Stimulated activated CD8-positive, alpha-beta memory T cell treated with anti-CD3 and anti-CD28 coated beads, Interleukin-4, amount 100 ng/mL, for 1 hour (primary cell): ENCODE measurements at places on chromosomes 4 and X.
A peak's percentile ranks its signal among the peaks of the same experiment; 100 is the strongest.

GRCh38 chrX:115018944-115019343 is 1.5 kb upstream of the IL13RA2 start:
- no peak for DNase-seq

- DNase-seq = no peak
Observed at GRCh38 chrX:46865281-46865680, 28.4 kb downstream of the RP2 start.

GRCh38 chr4:16437836-16438235 is 211.6 kb upstream of the TAPT1 start:
- DNase-seq = no peak

- no peak for DNase-seq
Observed at GRCh38 chrX:53265771-53266574, 15.4 kb downstream of the IQSEC2 start.

- DNase-seq = peak; percentile 50
Observed at GRCh38 chrX:40278340-40279090, 180.8 kb upstream of the BCOR start.

DNA sequence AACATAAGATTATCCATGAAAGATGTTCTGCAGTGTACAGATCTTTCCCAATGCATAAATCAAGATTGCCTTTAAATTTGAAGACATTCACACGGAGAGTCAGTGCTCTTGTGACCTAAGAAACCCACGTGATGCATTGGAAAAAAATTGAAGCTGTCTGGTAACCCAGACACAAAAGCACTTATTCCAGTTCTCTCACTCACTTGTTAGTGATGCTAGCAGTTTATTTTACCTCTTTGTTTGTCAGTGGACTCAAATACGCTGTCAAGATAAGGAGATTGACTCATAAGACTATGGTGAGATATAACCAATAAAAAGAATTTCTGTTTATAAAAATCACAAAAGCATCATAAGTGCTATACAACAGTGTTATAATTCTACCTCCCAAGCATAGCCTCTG is 245.8 kb upstream of the SMIM31 start:
- DNase-seq = no peak

GRCh38 chr4:102734591-102735385 is 26.0 kb downstream of the MANBA start:
- no peak for DNase-seq

GRCh38 chrX:47637546-47638195 is 7.9 kb upstream of the CFP start:
- no peak for DNase-seq

GRCh38 chr4:38762560-38762959 is 20.2 kb downstream of the TLR10 start:
- no peak for DNase-seq

- no peak for DNase-seq
Observed at GRCh38 chrX:50108264-50108663, 92.5 kb downstream of the AKAP4 start.

GRCh38 chr4:149047368-149047767 is 605.2 kb upstream of the NR3C2 start:
- DNase-seq = no peak

DNA sequence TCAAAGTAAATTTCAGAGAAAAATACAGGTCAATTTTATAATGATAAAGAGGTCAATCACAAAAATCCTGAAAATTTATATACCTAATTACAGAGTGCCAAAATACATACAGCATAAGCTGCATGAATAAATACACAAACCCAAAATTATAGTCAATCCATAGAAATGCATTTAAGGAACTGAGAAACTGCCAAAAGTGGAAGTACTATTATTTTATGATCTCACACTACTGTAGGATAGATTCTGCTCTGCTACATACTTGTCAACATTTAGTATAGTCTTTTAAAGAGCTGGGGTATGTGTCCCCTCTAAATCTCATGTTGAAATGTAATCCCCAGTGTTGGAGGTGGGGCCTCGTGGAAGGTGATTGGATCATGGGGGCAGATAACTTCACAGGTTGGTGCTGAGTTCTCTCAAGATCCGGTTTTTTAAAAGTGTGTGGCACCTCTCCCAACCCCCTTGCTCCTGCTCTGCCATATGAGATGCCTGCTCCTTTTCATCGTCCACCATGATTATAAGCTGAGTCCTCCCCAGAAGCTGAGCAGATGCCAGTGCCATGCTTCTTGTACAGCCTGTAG is 31.8 kb downstream of the CHIC2 start:
- no peak for DNase-seq

- no peak for DNase-seq
Observed at GRCh38 chrX:40331762-40332161, 234.0 kb upstream of the BCOR start.

DNA sequence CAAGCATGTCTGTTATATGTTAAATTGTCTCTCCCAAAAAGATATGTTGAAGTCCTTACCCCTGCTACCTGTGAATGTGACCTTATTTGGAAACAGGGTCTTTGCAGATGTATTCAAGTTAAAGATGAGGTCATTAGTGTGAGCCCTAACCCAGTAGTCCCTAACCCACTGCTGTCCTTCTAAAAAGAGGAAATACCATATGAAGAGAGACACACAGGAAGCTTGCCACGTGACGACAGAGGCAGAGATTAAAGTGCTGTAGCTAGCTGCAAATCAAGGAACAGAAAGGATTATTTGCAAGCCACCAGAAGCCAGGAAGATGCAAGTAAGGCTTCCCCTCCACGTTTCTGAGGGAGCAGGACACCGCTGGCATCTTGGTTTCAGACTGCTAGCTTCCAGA is 150.1 kb downstream of the HNRNPD start:
- DNase-seq = no peak

- no peak for DNase-seq
Observed at GRCh38 chrX:119655125-119655524, 37.8 kb downstream of the SEPTIN6 start.

DNA sequence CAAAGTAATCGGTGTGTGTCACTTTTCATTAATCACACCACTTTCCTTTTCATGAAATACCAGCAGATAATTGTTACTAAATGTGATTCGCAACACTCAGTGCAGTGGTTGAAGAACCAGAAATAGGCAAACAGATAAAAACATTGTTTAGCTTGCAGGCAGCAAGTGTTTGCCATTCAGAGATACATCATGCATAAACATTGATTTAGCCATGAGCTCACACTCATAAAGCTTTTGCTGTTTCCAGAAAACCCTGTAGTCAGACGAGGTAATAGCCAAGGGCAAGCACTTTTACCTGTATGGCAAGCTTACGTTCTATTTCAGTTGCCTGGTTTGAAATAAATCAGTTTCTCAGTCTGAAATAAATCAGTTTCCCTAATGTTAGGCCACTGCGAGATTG is 542.0 kb upstream of the TENM3 start:
- no peak for DNase-seq

DNA sequence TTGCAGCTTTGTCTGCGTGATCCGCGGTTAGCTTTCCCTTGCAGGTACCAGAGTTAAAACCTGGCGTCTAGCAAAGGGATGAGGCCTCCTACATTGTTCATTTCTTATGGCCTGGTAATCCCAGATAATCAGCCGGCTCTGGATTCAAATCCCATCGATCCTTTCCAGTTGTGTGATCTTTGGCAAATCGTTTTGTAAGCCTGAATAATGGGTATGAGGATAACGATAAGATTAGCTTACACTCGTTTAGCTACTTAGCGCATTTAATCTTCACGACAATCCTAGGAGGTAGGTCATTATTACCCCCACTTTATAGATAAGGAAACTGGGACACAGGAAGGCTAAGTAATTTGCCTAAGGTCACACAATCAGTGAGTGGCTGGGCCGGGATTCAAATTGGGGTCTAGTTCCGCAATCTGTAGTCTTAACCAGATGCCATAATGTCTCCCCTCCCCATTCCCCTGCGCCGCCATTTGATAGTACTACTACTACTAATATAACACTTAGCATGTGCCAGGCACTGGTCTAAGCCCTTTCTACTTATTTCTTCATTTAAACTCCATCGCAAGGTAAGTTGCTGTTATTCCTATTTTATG is 1.7 kb upstream of the UBA1 start:
- DNase-seq = no peak

DNA sequence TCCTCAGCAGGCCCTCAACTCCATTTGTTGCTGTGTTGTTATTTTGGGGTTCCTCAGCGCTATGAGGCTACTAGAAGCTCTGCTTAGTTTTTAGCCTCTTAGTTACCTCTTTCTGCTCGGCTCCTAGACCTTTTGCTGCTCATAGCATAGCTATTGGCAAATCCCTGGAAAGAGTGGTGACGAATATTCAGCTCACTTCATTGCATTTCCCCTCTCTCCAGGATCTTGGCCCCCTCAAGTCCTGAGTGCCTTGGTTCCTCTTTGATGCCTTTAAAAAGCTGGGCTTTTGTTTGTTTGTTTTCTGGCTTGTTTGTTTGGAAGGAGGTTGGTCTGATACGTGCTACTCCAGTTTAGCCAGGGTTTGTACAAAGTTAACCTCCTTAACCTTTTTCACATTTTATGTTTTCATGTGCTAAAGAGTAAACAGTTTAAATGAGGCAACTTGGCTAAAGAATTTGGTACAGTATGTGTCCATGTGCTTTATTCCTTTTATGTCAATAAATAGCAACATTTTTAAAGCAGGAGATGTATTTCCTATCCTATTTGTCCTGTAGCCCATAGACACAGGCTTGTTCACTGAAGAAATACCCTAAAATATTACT is 31.5 kb downstream of the SMAD1 start:
- DNase-seq = no peak

DNA sequence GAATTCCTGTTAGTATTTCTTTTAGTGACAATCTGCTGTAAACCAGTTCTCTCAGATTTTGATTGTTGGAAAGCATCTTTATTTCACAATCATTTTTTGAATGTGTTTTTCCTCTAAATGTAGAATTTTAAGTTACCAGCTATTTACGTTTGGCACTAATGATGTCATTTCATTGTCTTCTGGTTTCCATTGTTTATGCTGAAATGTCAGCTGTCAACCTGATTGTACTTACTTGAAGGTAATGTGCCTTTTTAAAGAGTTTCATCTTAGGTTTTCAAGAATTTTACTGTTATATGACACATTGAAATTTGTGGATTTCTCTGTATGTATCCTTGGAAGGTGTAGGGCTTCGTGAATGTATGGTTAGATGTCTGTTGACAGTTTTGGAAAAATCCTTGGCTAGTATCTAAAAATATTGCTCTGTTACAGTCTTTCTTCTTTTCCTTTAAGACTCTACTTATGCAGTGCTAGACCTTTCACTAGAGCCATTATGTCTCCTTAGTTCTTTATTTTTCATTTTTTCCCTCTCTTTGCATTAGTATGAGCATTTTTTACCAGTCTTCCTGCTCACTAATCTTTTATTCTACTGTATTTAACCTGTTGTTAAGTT is 30.4 kb downstream of the SMAD1 start:
- DNase-seq = no peak

DNA sequence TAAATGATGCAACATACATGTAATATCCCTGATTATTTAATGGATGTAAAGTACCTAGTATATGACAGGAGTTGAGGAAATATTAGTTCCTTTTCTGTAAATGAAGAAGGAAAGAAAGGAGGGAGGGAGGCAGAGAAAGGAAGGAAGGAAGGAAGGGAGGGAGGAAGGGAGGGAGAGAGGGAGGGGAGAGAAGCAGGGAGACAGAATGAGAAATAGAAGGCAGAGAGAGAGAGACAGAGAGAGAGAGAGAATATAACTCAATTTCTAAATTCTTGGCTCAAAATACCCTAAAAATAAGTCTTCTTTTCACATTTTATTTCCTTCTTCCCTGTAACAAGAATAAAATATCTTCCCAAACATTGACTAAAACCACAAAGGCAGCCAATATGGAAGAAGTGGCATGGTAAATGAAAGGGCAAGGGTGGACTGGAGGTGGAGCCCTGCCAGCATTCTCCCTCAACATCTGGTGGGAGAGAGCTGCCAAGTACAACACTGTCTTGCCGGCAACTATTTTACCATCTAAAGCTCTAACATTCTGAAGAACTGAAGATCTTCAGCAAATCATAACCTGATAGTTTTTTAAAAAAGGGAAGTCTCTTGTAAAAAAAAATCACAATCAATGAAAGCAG is 245.1 kb downstream of the PPP3CA start:
- no peak for DNase-seq

DNA sequence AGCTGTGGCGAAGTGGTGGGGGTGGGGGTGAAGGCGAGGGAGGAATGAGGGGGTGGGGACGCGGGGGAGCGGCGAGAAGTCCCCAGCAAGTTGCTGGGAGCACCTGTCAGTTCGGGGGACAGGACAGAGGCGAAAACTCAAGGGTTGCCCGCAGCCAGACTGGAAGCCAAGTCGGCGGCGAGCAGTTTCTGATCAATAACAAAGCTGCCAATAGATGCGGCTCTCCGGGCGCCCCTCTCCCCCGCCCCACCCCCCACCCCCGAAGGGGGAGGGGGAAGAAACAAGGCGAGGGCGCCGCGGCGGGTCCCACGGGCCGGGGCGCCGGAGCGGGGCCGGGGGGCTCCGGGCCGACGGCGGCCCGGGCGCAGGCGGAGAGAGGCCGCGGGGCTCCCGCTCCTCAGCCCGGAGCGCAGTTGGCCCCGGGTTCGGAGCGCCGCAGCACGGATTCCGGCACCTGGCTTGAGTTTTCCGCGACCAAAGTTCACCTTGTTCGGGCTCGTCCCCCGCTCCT is 379 bp downstream of the PDGFC start:
- DNase-seq = no peak

DNA sequence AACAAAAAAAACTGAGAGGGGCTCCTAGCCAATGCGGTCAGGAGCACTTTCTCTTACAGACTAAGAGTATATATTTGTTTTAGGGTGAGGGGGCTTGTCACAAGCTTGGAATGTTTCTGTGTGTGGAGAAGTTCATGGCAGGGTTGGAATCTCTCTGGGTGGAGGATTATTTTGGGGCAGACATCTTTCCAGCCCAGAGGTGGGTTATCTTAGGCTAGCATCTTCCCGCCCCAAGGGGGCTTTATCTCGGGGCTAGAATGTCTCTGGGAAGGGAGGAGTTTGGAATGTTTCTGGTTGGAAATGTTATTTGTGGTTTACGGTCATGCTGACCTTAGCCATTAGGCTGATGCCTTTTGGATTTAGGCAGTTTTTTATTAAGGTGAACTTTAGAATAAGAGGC is 205.7 kb downstream of the RELL1 start:
- DNase-seq = no peak

DNA sequence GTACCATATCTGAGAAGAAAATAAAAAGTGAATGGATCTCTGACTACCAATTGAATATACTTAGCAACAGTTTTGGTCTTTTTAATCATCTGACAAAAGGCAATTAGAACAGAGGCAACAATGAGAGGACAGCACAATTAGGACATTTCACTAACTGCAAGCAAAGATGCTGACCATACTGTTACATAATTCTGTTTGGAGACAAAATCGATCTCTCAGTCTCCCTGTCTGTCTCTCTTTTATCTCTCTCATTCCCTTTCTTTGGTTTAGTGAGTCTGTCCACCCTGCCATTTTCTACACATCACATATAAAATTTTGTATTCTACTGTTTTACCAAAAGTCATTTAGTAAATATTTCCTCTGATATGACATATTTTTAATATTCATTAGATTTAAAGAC is 2.2 kb upstream of the AFM start:
- no peak for DNase-seq

DNA sequence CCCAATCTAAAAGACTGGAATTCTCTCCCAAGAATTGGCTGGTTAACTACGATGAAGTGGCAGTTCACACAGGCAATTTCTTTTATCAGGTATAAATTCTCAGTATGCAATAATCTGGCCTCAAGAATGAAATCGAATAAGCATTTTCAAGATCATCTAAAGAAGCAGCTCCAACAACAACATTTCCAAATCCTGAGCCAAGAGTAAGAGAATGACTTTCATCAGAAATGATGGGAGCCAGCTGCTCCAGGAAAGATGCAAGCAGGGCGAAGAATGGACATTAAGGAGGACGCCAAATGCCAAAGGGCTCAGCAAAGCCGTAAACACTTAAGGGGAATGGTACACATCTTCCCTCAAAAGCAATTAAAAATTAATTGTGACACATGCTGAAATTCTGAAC is 12.0 kb downstream of the ADAMTS3 start:
- DNase-seq = no peak

- no peak for DNase-seq
Observed at GRCh38 chr4:150720973-150721518, 139.1 kb downstream of the MAB21L2 start.
